Stimulated activated CD4-positive, alpha-beta T cell treated with anti-CD3 and anti-CD28 coated beads, Interleukin-12 subunit alpha, Interleukin-12 subunit beta, amount 100 ng/mL, for 24 hours (primary cell): ENCODE measurements at places on chromosomes 2 and 18.

GRCh38 chr2:94999431-94999883, 26.1 kb upstream of the MAL start:
- no peak for DNase-seq

GRCh38 chr18:68435581-68435980, 279.3 kb downstream of the TMX3 start:
- DNase-seq: no peak

- no peak for DNase-seq
Measured at GRCh38 chr18:78238404-78239089, 741.1 kb upstream of the SALL3 start.

- DNase-seq: no peak
Measured at GRCh38 chr18:23105581-23106219, 29.6 kb upstream of the CABLES1 start.

DNA sequence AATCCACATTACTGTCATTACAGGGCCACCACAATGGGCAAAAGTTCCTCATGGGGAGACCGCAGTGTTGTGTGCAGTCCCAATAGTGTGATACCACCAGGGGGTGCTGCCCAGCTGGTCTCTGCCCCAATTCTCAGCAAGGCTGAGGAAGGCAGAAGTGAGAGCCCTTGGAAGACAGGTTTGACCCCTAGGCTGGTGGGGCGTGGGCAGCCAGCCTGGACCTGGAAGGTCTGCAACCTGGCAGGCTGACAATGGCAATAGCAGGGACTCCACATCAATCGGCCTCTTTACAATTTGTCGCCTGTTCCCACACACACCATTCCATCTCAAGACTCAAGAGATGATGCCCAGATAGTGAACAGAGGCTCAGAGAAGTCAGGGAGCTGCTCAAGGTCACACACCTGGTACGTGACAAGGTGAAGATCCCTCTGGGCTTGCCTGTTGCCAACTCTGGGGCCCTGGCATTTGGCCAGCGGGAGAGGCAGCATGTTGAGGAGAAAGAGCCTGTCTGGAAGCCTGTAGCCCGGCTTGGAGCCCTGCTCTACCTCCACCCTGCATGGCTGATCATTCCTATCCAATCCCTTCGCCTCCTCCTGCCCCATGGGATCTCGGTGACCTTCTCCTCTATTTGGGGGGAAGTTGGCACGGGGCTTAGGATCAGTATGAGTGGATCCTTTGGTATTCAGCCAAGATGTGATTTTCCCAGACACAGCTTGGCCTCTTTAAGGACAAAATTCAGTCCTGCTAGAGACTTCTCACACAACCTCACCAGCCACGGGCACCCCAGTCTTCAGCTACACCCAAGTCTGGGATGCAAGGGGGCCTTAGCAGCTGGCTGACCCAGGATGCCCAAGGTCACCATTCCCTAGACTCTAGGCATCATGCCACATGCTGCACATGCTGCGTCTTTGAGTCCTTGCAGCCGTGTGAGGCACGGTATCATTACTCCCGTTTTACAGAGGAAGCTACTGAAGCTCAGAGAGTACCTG, 2.9 kb upstream of the ATOH8 start:
- DNase-seq: peak; percentile 48

DNA sequence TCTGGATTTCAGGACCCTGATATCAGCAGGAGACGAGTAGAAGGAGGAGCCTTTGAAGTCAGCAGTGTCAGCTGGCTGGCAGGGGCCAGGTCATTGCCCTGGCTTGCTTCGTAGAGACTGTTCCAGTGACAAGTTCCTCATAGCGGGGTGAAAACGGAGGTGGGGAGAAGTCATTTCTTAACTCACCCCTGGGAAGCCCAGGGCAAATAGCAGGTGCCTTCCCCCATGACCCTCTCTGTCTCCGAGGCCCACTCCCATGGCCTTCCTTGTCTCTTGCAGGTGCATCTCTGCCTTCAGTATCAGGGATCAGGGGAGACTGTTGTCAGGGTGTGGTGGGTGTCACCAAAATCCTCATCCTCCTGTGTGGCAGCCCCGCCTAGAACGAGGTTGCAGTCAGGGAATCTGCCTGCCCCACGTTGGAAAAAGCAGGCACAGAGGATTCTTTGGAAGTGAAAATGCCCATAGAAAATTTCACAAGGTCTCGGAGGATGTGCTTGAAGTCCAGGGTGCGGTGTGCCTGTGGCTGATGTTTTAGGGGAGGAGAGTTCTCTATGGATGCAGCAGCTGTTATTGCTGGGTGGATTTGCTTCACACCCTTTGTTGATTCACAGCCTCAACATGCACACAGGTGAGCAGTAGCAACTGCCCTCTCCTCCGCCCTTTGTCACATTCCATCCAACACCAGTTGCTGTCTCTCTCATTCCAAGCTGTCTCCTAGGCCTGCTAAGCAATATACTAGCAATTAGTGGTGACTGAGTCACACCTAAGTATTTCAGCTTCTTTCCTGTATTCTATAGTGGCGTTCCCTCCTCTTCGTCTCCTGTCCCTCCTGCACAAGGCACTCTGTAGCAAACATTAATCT, 142.6 kb upstream of the FHL2 start:
- DNase-seq: no peak

- DNase-seq: no peak
Measured at GRCh38 chr2:134161170-134161547, 92.7 kb upstream of the MGAT5 start.

DNA sequence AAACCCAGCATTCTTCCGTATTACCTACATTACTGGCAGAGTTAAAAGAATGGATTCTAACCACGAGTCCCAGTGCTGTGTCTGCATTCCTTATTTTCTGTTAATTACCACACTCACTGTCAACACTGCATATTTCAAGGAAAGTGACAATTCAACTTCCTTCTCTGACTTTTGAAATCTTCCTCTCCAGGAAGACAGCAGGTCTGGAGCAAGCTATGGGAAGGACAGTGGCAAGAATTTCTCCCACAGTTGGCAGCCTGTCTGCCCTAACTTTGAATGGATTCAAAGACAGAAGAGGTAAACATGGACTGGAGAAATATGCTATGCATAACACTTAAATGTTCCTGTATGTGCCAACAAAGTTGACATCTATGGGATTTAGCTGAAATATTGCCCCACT, 700.5 kb upstream of the CHAC2 start:
- DNase-seq: no peak

DNA sequence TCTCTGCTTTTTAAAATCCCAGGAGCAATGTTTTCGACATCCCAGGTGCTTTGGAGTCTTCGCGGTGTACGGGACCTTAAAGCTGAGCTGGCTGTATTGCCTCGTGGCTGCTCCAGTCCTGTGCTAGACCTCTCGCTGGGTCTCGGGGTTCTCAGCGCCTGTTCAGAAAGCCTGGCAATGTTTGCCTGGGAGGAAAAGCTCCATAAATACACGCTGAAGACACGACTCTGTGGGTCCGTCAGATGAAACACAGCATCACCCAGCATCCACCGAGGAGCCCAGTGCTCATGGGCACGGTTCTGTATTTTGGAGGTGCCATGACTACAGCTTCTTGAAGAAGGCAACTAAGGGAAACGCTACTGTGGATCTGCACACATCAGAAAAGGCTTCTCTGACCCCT, 21.6 kb downstream of the MBP start:
- DNase-seq: no peak

- no peak for DNase-seq
Measured at GRCh38 chr2:151833984-151834383, 5.8 kb upstream of the ARL5A start.

GRCh38 chr2:133768256-133768655, 200.0 kb upstream of the NCKAP5 start:
- DNase-seq: no peak

GRCh38 chr18:31741097-31741735, 19.5 kb downstream of the SLC25A52 start:
- peak; percentile 35 for DNase-seq

- no peak for DNase-seq
Measured at GRCh38 chr2:239831001-239831731, 194.0 kb downstream of the NDUFA10 start.

DNA sequence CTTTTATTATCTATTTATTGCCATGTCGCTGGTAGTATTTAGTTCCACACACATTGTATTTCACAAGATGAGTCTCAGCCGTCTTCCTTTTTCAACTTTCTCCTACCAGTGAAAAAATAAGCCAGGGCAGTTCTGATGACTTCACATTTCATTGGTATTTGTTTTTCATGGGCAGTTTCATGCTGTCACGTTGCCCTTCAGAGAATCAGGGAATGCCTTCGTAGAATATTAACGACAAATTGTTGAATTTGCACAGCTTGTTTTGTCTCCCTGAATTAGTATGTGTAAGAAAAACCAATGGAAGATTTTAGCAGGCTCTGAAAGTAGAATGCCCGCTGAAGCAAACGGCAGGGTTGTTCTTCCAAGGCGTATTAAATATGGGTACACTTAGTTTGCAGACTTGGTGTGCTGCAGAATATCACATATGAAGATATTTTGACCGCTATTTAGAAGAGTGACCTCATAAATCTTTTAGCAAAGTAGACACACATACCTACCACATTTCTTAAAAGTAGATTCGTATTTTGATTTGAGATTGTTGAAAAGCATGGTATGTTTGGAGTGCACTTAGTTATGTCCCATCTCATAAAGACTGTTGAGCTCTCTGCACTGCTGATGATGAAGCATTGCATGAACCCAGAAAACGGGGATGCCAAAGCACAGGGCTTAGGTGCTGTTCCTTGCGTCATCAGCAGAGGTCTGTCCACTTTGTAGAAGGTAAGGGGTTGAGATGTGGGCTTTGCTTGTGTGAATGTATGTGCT, 2.9 kb downstream of the NEDD4L start:
- DNase-seq: no peak
